Hematopoietic multipotent progenitor cell (in vitro differentiated cells): ENCODE measurements at places on chromosomes 3 and 15.
A peak's percentile ranks its signal among the peaks of the same experiment; 100 is the strongest.

- no peak for DNase-seq
Observed at GRCh38 chr3:152123457-152123856, 145.3 kb upstream of the MBNL1 start.

- no peak for DNase-seq
Observed at GRCh38 chr15:68309024-68309423, 31.5 kb downstream of the FEM1B start.

- DNase-seq: no peak
Observed at GRCh38 chr3:40681658-40682055, 156.9 kb downstream of the ZNF621 start.

DNA sequence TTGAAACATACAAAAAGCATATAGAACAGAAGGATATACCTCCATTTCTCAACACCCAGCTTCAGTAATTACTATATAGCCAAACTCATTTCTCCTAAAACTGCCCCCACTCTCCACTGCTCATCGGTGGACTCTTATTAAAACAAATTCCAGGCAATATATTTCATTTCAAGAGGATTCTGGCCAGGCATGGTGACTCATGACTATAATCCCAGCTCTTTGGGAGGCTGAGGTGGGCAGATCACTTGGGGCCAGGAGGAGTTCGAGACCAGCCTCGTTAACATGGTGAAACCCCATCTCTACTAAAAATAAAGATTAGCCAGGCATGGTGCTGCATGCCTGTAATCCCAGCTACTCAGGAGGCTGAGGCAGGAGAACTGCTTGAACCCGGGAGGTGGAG lies 40.9 kb downstream of the SNX4 start:
- no peak for DNase-seq

DNA sequence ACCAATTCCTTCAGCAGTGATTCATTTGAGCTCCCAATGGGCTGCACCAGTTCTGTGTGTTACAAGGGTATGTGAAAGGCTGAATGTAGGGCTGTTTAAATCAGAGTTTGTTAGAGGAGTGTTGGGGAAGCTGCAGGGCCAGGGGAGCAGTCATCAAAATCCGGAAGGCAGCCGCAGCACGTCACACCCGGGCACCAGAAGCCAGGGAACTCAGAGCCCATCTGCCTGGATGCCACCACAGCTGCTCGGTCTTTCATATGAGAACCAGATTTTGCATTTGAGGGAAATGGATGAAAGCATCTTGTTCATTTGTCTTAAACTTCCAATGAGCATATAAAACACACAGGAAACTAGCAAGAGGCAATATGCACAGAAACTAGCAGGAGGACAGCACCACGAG lies 24.2 kb upstream of the NEO1 start:
- DNase-seq: no peak

DNA sequence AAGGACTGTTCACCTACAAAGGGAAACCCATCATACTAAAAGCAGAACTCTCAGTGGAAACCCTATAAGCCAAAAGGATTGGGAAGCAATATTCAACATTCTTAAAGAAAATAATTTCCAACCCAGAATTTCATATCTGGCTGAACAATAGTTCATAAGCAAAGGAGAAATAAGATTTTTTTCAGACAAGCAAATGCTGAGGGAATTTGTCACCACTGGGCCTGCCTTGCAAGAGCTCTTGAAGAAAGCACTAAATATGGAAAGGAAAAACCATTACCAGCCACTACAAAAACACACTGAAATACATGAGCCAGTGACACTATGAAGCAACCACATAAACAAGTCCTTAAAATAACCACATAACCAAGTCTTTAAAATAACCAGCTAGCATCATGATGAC lies 28.9 kb upstream of the DCBLD2 start:
- no peak for DNase-seq

GRCh38 chr15:50219820-50220219 lies 37.8 kb downstream of the SLC27A2 start:
- DNase-seq: no peak

DNA sequence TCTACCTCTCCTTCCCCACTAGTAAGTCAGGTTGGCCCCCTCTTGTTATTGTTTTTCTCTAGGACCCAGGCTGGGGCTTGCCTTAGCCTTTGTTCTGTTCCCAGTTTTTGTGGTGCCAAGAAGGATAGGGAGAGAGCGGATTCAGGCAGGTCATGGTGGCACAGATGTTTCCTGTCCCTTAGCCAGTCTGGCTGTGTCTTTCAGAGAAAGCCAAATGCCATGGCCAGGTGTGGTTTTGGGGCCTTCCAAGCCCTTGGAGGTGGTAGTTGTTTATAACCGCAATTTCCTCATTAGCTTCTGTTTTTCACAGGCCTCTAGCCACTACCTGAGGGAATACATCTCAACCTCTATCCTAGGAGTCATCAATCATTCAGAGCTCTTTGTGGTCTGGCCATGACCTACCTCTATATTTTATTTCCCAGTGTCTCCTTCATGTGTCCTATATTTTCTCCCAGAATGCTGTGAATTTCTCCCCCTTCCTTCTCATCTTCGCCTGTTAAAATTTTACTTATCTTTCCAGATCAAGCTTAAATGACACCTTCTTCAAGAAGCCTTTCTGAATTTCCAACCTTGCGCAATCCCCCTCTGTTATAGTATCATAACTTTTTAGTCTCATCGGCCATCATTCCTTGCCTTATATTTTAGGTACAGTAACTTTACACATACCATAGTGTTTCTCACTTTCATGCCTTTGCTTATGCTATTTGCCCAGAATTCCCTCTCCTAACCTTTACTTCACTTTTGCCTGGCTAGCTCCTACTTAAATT lies 38.2 kb downstream of the TIMP4 start:
- DNase-seq: peak; percentile 92

DNA sequence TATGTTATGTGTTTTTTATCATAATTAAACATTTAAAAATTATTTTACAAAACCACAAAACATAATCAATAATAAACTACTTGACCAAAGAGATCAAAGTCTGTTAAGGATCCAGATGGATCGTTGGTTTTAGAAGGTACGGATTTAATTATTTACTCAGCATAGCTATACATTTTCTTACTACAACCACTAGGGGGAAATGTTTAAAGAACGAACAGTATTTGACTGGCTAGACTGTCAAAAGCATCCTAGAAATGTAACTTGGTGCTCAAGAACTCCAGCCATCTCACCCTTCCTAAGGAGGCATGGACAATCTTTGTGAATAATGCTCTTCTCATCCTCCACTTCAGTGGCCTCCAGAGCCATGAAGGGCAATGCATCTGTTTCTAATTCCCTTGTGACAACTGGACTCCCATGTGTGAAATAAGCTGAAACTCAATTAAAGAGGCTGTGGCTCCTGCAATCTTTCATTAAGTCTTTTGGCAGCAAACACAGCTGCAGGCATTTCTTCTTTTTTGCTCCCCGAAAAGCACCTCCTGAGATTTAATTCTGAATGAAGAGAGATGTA lies 94.7 kb upstream of the TUSC7 start:
- DNase-seq: no peak

- no peak for DNase-seq
Observed at GRCh38 chr15:40877694-40878093, 3.7 kb upstream of the RHOV start.

DNA sequence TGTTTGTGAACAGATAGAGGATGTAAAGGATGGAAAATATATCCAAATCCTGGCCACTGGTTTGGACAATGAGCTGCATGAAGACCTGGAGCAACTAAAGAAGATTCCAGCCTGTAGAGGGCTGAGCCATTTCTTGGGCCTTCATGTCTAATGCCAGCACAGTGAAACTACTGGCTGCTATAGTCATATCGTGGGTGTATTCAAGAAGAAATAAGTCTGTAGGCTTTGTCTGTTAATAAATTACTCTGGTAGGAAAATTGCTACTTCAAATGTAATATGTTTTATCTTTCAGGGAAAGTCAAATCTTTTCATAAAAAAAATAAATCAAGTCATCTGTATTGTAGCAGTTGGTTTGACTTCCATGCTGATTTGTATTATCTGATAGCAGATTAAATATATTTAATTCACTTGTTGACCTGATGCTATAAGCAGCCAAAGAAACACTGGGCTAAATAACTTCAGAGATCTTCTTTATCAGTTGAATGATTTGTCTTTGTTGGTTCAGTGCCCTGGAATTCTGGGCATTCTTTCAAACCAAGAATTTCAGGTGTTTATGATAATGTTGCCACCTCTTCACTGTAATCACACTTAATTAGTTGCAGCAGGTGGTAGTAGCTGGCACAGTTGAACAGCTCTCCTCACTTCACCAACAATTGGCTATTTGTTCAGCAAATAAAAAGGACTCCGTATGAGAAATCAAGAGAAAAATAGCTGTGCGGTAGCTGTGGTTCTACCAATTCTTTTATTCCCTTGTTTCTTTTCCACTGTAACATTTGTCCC lies 1109.5 kb downstream of the NSUN3 start:
- DNase-seq: no peak

GRCh38 chr15:80777137-80777536 lies 2.0 kb upstream of the CEMIP start:
- no peak for DNase-seq

GRCh38 chr15:76916369-76916768 lies 11.2 kb upstream of the SCAPER start:
- DNase-seq: no peak

DNA sequence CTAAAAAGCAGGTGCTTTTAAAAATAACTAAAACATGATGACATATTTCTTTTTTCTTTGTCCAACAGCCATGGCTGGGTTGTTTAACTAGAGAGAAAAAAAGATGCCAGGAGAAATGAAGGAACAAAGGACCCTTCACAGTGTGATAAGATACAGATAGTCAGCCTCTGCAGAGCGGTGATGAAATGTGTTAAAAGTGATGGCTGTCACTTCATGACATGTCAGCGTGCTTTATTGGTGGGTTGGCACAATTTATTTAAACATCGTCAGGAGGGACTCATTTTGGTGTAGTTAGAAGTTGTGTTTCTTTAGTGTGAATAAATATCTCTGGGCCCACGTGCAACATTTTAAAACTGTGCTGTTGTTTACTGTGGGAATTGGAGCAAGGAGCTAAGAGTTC lies 887.4 kb upstream of the CFAP20DC start:
- no peak for DNase-seq

DNA sequence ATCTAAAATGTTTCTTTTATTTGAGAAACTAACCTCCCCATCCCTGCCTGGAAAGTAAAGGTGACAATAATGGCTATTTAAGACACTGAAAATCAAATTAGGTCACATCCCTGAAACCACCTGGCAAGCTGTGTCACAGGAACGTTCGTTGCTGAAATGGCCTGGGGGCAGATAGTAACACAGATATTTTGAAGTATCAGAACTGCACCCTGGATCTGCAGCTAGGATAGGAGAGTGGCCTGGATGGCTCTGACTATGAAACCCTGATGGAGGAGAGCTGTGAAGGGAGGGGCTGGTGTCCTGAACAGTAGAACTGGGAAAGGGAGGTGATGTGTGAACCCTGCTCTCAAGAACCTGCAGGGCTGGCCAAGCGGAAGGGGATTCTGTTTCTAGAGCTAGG lies 648.3 kb upstream of the CFAP20DC start:
- DNase-seq: no peak

GRCh38 chr3:86175593-86176444 lies 815.1 kb downstream of the VGLL3 start:
- no peak for DNase-seq

DNA sequence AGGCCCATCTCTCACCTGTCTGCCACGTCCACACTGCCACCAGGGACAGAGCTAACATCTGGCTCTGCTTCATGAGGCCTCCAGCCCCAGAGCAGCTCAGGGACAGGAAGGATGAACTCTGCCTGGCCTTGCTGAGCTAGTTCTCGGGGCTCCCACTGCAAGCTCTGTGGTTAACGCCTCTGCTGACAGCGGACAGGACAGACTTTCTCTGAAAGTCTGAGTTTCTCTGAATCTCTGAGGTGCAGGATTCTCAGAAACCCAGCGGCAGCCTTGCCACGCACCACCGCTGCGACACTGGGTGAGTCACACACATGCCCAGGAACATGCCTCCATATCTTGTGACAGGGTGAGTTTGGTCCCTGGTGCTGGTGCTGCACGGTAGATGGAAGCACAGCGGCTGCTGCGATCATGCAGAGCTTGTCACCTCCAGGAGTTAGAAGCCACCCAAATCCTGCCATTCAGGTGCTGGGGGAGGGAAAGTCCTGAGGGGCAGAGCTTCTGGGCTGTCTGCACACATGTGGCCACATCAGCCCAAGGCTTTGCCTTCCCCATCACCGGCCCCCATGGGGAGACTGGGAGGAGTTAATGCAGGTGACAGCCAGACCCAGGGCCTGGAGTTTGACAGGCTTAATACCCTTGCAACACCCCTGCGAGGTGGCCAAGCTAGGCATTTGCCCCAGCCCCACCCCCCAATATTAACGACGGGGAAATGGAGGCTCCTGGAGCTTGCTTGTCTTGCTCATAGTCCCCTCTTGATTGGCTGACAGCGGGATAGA lies 267.0 kb downstream of the PLCL2 start:
- peak; percentile 41 for DNase-seq

- DNase-seq: no peak
Observed at GRCh38 chr3:171415070-171415469, 45.1 kb downstream of the TNIK start.

DNA sequence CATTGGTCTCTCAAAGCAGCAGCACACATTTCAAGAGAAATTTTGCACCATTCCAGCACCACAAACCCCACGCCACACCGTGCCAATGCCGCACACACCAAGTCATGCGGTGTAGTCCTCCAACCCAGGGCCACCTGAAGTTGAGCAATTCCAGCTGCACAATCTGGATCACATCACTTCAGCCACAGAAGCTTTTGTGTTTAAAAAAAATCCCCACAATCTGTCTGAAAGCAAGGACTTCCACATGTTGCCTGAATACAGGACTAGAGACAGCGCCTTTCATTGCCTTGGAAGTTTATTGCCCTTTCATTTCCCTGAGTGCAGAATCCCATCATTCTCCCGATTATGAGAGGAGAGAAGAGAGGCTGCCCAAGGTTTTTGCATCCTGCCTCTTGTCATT lies 175.6 kb upstream of the BCL6 start:
- DNase-seq: no peak
